ENCODE measurements at places on chromosomes 6 and 20.

- no peak for DNase-seq
These were observed 178.8 kb upstream of the SNX9 start for GRCh38 chr6:157644043-157644810.

DNA sequence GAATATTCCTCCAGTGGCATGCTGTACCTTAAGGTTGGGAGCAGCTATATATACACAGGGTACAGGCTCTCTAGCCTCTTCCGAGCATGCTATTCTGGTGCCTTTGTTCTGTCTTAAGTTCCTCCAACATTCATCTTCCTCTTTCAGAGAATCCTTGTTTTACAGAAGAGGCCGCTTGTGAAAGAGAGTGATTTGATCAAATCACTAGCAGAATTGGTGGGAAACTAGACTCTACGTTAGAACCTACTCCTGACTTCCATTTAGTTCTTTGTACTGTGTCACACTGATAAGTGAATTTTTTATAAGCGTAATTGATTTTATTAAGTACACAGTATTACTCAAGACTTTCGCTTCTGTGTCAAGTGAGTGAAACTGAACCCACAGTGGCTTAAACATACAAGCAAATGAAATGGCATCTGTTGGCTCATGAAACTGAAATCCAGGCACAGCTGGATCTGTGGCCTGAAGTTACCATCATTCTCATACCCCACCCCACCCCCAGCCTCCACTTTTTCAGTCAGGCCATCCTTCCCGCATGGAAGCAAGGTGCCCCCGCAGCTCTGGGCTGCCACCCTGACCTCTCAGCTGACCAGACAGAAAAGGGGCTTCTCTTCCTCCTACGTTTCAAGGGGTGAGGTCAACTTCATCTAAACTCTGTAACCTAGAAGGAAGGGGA, 102.3 kb downstream of the RPP40 start:
- DNase-seq: no peak

DNA sequence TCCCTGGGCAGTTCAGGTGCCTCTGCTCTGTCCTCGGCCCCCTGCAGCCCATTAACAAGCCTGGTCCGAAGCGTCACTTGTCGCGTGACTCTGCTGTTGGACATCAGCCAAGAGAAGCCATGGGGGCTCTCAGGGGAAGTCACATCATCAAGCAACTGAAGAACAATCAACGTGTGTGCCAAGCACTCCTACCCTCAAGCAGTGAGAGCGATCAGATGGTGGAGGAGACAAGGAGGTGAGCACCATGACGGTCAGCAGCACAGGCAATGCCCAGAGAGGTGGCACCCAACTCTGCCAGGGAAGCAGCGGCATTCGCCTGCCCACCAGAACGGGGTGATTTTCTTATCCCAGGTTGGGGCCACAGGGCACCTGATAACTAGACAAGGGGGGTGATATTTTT, 132.7 kb downstream of the AGPAT4 start:
- no peak for DNase-seq

DNA sequence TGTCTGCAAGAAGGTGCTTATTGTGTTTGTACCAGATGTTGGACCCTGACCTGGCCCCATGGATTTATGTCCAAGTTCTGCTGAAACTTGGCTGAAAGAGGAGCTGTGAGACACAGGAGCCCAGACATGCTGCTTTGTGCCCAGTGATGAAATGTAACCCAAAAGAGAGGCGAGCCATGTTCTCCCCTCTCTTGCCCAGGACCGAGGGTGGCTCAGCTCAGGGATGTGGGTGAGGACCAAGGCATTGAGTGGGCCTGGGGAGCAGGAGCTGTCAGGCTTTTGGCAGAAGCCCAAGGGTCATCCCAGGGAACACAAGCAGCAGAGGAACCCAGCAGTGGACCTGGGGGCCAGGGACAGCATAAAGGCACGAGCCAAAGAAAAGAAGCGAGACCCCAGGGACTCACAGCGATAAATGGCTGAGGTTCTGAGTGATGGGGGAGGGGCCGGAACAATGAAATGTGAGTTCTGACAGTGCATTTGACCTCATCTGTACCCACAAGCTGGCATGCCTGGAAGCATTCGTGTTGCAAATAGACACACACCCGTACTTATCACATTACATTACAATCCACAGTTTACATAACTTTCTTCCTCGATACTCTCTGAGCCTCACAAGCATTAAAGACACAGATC, 363.4 kb upstream of the JARID2 start:
- DNase-seq: no peak

- DNase-seq: no peak
These were observed 2.7 kb downstream of the CSTF1 start for GRCh38 chr20:56395166-56395565.

GRCh38 chr6:119240257-119241110, 109.1 kb downstream of the MAN1A1 start:
- no peak for DNase-seq

DNA sequence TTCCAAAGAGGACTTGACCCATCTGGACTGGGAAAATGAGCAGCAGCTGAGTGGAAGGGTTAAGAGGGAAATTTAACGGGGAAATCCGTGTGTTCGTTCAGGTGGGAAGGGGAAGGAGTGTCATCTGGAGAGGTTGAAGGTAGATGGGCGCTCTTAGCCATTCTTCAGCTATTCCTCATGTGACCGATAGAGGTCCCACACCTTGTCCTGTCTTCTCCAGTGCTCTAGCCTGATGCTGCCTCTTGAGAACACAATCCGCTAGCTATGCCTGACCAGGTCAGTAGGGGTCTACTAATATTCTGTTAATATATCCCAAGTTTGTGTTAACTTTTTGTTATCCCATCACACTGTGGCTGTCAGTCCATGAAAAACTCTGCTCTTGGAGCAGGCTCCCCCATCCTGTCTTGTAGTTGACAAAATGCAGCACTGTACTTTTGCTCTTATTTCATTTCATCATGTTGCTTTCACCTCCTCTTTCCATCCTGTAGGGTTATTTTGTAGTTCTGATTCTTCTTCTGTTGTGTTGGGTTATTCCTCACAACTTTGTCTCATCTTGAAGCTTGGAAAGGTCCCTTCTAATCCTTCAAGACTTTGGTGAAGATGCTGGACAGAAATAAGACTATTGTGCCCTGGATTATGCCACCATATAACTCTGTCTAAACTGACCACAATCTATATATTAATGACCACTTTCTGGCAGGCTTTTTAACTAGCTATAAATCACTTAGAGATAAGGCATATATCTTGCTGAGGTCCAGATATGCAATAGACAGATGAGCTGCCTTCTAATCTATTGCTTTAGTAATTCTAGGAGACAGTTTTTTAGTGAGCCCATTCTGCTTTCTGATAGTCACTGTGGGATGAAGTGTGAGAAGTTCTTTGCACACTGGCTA, 123.4 kb upstream of the SUPT3H start:
- DNase-seq: no peak

DNA sequence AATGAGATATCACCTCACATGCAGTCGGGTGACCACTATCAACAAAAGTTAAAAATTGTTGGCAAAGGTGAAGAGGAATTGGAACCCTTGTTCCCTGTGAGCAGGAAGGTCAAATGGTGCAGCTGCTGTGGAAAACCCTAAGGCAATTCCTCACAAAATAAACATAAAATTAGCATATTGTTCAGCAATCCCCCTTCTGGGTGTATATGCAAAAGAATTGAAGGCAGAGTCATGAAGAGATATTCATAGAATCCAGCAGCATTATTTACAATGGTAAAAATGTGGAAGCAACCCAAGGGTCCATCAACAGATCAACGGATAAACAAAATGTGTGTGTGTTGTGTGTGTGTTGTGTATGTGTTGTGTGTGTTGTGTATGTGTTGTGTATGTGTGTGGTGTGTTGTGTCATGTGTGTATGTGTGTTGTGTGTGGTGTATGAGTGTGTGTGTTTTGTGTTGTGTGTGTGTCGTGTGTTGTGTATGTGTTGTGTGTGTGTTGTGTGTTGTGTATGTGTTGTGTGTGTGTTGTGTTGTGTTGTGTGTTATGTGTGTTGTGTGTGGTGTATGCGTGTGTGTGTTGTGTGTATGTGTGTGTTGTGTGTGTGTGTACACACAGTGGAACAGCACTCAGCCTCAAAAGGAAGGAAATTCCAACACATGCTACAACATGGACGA, 245.1 kb downstream of the ERMARD start:
- no peak for DNase-seq

DNA sequence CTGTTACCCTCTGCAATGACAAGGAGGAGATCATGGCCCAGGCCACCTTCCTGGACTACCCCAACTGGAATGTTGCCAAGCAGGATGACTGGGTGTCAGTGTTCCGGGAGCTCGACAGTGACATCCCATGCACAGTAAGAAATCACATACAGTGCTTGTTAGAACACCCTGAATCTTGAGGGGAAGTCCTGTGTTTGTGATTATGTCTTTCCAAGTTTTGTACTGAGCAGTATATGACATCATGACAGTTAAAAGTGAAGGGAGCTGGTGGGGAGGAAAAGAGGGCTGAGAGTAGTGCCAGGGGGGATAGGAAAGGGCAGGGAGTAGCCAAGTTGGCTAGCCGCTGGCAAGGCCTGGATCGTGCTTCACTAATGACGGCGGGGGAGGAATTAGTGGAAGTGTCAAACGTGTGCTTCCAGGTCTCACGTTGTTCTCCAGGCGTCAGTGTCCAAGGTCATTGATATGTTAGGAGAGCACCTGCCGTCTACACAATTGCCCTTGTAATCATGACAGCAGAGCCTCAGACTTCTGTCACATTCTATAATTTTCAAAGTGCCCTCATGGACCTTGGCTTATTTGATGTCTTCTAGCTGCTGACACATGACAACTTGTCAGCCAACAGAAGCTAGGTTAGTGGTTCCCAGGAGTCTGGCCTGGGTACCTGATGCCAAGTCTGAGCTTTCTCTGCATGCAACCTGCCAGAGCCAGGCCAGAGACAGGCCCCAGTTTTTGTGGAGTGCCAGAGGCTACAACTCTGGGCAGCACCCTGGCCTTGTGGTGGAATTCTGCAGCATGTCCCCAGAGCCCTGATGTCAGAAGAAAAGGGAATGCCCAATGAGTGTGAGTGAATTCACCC, 18.8 kb downstream of the CFAP61 start:
- no peak for DNase-seq

DNA sequence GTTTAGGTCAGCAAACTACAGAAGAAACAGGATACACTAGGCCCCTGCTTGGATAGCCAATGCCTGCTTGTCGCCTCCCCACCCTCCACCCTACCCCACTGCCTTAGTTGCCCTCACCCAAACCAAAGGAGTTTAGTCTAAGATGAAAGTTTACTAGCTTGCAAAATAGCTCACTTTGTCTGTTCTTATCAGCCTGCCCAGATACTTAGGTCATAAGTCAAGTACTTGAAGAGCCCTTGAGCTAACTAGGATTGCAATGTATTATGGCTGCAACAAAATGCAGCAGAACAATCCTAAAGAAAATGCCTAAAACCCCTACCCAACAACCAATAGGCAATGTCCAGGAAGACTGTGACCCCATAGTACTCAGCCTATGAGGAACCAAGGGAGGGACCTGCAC, 7.3 kb upstream of the ENTPD6 start:
- DNase-seq: no peak

- DNase-seq: no peak
These were observed 214.6 kb upstream of the CNR1 start for GRCh38 chr6:88380618-88381288.

GRCh38 chr6:53458105-53458866, 86.6 kb downstream of the GCLC start:
- DNase-seq: no peak

GRCh38 chr6:42451333-42452170, at the start of gene TRERF1:
TRERF1 (minus strand) TSS chr6:42451926; CDS start chr6:42269590, 182,336 bp downstream.
- peak; percentile 69 for DNase-seq

DNA sequence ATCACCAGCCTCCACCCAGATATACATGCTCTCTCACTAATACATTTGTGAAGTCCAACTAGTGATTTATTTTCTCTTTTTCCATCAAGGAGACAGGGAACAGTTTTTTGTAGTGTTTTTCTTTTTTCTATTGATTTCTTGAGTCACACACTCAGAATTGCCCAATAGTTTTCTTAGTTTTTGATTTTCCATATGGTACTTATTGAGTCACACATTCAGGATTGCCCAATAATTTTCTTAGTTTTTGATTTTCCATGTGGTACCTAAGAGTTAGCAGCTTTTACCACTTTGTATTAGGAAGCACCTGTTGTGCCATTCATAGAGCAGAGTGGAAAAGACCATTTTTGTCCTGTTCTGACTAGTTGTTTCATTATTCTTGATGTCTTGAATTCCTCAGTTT, 1268.8 kb downstream of the EPHA7 start:
- DNase-seq: no peak

DNA sequence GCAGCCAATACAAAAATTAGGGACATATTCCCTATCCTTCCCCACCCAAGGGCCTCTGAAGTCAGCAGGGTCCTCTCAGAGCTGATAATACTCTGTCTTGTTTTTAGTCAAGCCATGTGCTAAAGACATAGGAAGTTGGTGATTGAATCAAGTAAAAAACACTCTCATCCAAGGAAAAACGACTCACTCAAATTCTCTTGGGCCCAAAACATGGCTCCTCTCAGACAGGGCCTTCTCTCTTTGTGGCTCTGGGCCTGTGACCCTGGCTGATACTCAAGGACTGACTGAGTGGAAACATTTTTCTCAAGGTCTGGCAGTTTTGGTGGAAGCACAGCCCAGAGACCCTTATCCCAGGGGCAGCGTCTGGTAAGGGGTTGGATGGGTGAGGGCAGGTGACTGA, 5.9 kb upstream of the SCML4 start:
- no peak for DNase-seq

DNA sequence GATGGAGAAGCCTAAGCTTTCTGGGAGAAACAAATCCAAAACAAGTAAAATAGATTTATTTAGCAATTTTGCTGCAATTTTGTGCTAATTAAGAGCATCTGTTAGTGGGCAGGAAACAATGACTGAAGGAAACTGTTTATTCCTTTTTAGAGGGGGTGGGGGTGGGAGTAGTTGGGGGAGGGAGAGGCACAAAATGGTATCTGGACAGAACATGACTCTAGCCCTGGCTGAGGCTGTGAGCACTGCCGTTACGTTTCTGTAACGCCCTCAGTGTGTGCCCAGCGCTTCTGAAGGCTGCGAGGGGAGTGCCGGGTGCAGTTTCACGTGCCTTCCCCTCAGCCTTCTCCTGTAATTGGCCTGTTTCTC, 28.8 kb downstream of the METTL24 start:
- no peak for DNase-seq

DNA sequence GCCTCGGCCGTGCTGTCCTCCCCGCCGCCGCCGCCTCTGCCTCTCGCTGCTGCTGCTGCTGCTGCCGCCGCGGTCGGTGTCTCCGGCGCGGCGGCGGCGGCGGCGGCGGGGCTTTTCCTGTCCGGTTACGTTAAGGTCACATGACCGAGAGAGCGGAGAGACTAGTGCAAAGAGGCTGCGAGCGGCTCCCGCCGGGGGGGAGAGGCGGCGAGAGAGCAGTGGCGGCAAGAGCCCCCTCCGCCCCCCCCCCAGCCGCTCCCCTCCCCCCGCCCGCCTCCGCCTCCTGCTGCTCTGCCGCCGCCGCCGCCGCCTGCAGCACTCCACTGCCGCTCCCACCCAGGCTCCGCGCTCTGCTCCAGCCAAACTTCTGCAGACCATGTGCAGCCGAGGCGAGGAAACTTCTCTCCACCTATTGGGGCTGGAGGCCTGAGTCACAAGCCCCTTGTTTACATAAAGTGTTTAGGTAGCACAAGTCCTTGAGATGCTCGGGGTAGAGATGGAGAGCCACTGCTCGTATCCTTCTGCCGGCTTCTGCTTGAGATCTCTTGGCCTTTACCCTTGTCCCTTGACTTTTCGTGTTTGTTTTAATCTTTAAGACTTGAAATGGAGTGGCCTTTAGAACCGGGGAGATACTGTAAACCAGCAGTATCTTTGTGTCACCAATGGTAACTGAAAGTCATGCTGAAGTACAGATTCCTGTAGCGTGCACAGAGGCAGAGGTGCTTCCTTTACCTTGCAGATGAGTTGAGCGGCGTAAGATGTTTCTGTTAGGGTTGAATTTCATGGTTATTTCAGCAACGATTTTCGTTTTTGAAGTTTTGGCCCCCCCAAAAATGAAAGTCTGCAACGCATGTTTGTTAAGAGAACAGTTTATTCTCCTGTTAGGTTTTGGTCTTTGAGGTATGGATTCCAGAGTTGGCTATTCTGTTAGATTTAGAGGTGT, at the start of gene ZBTB2:
Gene ZBTB2 (minus strand): TSS at position 89 of the 943 bp plus-strand sequence. CDS start 17,922 bp downstream, outside the sequence.
- DNase-seq: no peak
